ENCODE measurements at places on chromosomes 5 and 9.
A peak's percentile ranks its signal among the peaks of the same experiment; 100 is the strongest.

GRCh38 chr5:147805030-147805454, 22.5 kb upstream of the JAKMIP2 start:
- DNase-seq, result no peak

DNA sequence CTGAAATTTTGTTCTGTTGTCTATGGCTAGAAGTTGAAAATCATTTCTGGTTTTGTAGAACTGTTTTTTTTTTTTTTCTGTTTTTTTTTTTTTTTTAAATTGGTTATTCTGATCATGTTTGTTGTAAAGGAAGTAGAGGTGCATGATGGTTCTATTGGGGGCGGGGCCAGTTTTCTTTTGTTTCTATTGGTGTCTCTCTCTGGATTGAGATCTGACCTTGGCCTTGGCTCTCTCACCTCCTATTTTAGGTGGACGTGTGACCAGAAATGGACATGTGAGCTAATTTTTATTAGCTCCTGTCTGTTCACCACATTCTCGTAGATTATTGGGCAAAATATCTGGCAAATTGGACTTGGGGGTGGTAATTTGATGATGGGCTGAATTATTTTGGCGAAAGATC, 3.2 kb downstream of the ZNF618 start:
- no peak for DNase-seq

- no peak for DNase-seq
Observed at GRCh38 chr9:15670894-15671293, 118.1 kb downstream of the CCDC171 start.

- peak; percentile 39 for DNase-seq
Observed at GRCh38 chr9:2418619-2419018, 203.0 kb upstream of the VLDLR start.

DNA sequence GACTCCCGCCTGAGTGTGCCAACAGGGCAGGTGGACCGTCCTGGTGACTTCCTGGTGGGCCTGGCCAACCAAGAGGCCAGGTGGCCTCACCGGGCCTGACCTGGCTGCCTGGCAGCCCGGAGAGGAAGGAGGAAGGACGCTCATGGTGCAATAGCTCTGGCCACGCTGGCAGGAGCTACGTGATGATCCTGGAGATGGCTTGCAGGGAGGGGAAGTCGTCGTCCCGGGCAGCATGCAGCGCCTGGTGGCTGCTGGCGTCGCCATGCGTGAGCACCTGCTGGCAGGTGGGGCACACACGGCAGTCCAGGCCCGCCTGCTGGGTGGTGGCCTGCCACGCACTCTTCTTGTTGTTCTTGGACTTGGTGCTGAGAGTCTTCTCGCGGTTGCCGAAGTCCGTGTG, 26.3 kb downstream of the SPATA31C1 start:
- DNase-seq, result no peak

- DNase-seq, result peak; percentile 40
Observed at GRCh38 chr9:89999534-90000370, 394.9 kb downstream of the GADD45G start.

All from brain microvascular endothelial cell (primary cell).